ENCODE measurements at places on chromosomes 3 and 15.

- no peak for DNase-seq
These were observed 138.8 kb upstream of the PRR20G start for GRCh38 chr3:127426444-127427153.

DNA sequence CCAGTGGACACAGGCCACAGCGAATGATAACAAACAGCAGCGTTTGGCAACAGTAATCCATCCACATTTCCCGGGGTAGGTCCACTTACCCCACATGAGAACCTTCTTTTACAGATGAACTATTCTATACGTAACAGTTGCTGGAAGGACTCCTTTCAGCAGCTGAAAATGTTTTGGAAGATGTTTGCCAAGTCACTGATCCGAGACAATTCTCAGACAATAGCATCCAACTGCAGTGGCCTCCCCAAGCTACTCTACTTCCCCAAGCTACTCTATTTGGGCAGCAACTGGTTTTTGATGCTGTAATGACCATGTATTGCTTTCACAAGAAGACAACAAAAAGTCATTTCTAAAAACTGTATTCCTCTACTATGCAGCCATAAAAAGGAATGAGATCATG lies 87.5 kb downstream of the ADAMTS17 start:
- no peak for DNase-seq

DNA sequence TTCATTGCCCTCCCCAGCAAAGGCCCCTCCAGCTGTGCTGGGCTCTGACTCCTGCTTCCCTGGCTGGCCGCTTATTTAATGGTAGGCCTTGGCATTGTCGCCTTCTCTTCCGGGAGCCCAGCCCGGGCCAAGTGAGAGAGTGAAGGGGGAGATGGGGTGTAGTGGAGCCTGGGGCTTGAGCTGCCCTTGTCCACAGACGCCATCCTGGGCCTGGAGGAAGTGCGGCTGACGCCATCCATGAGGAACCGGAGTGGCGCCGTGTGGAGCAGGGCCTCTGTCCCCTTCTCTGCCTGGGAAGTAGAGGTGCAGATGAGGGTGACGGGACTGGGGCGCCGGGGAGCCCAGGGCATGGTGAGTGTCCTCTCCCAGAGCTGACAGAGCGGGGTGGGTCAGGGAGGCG lies 3.3 kb downstream of the LMAN1L start:
- DNase-seq, result no peak

DNA sequence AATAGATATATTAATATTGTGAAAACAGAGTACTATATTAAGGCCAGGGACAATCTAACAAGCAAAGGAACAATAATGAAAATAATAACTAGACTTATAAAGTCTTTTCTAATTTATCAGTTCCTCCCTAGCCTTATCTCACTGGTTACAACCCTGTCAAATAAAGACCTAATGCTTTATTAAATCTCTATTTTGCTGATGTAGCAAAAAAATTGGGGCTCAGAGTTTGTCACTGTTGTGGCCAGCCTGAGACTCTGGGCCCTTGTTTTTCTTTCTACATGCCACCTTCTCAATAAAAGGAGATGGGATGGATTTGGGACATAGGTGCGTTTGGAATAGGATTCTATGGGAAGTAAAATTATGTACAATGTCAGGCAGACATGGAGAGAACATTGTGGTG lies 937.0 kb downstream of the IGSF11 start:
- no peak for DNase-seq

- no peak for DNase-seq
These were observed 2.8 kb downstream of the TBC1D23 start for GRCh38 chr3:100263583-100263982.

DNA sequence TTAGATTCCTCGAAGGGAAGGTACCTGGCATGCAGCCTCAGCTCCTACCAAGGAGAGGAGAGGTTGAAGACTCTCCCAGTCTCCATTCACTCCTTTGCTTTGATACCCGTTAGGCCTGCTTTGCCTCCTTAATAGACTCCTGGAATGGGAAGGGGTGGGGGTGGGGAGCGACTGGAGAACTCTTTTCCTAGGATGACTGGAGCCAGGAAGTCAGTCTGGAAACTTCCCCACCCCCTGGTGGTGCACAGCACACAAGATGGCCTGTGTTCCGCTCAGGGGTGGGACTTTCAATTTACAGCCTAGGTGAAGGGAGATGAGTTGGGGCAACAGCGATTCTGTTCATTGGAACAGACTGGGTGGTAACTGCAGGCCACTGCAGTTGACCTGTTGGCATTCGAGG lies 21.4 kb upstream of the CELF6 start:
- DNase-seq, result no peak

- peak; percentile 83 for DNase-seq
These were observed 11.9 kb downstream of the RASA2 start for GRCh38 chr3:141498598-141499223.

- DNase-seq, result no peak
These were observed 65.4 kb upstream of the HERC1 start for GRCh38 chr15:63899193-63899592.

GRCh38 chr15:29904757-29905417 lies 82.6 kb upstream of the TJP1 start:
- no peak for DNase-seq

- no peak for DNase-seq
These were observed 87.0 kb downstream of the SV2B start for GRCh38 chr15:91186904-91187656.

DNA sequence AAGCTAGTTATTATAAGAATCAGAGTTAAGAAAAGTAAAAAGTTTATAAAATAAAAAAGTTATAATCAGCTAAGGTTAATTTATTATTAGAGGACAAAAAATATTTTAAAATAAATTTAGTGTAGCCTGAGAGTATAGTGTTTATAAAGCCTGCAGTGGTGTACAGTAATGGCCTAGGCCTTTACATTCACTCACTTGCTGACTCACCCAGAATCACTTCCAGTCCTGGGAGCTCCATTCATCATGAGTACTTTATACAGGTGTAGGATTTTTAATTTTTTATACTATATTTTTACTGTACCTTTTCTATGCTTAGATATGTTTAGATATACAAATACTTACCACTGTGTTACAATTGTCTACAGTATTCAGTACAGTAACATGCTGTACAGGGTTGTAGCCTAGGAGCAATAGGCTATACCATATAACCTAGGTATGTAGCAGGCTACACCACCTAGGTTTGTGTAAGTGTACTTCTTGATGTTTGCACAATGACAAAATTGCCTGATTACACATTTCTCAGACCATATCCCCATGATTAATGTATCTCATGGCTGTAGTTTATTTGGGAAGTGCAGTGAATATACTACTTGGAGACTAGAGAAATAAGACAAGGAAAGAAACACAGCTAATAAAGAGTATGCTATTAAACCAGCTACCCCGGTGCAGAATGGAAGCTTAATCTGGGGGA lies 101.9 kb upstream of the GALNT15 start:
- DNase-seq, result no peak

DNA sequence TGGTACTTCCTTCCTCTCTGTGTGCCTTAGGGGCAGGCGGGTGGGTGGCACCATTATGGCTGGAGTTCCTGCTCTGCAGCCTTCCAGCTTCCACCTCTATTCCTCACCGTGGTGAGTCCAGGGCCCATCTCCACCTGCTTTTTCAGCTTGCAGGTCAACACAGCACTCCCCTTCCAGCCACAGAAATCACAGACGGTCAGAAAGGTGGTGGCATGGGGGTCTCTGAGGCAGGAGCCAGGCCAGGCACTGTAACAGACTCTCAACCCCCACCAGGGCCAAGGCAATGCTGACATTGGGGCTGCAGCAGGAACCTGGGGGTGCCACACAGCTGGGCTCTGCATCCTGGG lies 16.6 kb downstream of the KLF15 start:
- DNase-seq, result no peak

GRCh38 chr15:65006876-65007275 lies 17.2 kb upstream of the SPG21 start:
- no peak for DNase-seq

- DNase-seq, result no peak
These were observed 25.6 kb downstream of the SSUH2 start for GRCh38 chr3:8618950-8619349.

GRCh38 chr3:146163584-146163983 lies 2.6 kb upstream of the PLOD2 start:
- no peak for DNase-seq

GRCh38 chr15:93495799-93496637 lies 407.0 kb upstream of the RGMA start:
- DNase-seq, result no peak

- DNase-seq, result no peak
These were observed 76.7 kb downstream of the ARNT2 start for GRCh38 chr15:80480909-80481308.
